ENCODE measurements at places on chromosomes 11 and 22. TPM values are rescaled to one million over a fixed set of nuclear protein-coding genes. Genes with fewer than 3 reads are reported as not detected.

Gene E2F8
- 0.13 TPM for total RNA-seq

Gene MS4A15
- total RNA-seq, result not detected

Gene TBX10
- total RNA-seq, result not detected

Gene INPP5J
- 0.46 TPM for total RNA-seq

Gene OR52H1
- total RNA-seq, result 0.91 TPM

Measured in smooth muscle cell of the pulmonary artery (primary cell).